ENCODE measurements at places on chromosomes 7 and 10.

- DNase-seq: no peak
Observed at GRCh38 chr7:4690953-4691856, 9.1 kb downstream of the FOXK1 start.

DNA sequence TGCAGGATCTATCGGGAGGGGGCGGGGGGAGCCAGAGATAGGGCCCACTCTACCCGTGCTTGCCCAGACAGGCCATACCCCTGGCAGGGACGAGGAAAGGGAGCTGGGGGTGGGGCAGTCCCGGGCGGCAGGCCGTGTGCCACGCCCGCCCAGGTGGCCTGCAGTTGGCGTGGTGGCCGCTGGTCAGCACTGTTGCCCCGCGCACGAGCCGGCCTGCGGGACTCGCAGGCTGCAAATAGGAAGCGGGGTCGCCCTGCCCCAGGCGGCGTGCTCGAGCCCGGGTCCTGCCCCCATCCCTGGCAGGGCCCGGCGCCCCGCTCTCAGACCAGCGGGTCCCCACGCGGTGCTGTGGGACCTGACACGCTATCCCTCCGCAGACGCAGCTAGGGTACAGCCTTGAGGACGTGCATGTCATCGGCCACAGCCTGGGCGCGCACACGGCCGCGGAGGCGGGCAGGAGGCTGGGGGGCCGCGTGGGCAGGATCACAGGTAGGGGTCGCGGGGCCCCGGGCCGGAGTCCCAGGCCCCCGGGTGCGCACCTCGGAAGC lies 6.7 kb downstream of the PNLIPRP2 start:
- DNase-seq: no peak

DNA sequence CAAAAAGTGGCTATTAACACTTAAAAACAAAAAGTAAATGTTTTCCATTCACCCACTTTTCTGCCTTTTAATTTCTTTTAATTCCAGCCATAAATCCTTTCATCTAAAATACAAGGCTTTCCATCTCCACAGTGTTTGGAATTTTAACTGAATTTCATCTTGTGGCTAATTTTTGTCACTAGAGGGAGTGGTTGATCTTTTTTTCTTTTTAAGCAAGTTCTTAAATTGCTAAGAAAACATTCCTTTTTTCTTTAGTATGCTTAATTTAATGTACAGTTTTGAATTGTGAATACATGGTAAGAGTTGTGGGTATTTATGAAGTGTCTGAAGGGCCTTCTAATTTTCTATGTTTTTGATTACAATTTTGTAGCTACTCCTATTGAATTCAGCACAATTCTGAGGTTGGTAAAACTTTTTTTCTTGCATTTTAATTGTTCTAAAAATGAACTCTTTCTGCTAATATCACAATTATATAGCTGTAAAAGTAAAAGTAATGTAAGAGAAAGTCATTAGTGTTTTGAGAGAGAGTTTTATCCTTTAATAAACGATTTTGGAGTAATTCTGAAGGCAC lies 54.9 kb upstream of the ANK3 start:
- no peak for DNase-seq

DNA sequence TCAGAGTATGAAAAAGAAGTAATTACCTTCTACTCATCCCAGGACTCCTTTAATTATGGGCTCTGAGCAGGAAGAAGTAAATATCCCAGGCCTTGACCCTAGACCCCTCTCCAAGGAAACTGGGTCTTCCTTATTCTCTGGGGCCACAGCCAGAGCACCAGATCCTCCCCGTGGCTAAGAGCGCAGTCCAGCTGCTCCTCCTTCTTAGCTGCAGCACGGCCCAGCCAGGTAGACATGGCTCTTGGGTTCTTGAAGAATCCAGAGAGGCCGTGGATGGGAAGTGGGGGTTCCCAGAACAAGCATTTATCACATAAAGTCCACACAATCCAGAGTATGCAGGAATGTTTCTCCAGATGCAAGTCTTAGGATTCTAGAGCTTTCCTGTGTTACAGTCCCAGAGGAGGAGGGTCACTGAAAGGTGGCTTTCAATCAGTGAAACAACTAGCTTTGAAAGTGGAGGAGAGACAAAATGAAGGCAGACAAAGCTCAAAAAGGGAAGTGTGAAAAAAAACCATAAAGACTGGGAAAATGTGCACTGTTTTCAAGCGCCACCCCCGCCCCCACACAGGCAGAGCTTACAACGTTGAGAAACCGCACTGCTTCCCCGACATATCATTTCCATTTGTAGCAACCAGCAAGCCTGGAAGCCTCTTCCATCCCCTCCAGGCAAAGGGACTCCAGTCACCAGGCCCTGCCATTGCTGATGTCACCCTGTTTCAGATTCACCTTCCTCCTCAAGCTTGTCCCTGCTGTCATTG lies 396.5 kb upstream of the MKI67 start:
- no peak for DNase-seq

GRCh38 chr7:30659312-30659711 lies 22.9 kb downstream of the CRHR2 start:
- no peak for DNase-seq

- DNase-seq: no peak
Observed at GRCh38 chr7:155591055-155591775, 44.9 kb upstream of the CNPY1 start.

GRCh38 chr10:125633517-125633999 lies 49.4 kb downstream of the TEX36 start:
- no peak for DNase-seq

DNA sequence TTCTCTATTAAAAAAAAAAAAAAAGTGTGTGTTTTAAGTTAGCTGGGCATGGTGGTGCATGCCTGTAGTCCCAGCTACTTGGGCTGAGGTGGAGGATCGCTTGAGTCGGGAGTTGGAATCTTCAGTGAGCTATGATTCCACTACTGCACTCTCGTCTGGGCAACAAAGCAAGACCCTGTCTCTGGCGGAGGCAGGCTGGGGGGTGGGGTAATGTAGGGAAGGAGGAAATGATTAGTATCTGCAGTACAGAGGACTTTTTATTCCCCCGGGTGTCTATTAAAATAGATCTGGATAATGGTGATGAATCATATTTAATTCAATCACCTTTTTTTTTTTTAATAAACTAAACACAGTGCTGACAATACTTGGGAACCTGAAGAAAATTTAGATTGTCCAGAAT lies 6.5 kb downstream of the CBX3 start:
- no peak for DNase-seq

DNA sequence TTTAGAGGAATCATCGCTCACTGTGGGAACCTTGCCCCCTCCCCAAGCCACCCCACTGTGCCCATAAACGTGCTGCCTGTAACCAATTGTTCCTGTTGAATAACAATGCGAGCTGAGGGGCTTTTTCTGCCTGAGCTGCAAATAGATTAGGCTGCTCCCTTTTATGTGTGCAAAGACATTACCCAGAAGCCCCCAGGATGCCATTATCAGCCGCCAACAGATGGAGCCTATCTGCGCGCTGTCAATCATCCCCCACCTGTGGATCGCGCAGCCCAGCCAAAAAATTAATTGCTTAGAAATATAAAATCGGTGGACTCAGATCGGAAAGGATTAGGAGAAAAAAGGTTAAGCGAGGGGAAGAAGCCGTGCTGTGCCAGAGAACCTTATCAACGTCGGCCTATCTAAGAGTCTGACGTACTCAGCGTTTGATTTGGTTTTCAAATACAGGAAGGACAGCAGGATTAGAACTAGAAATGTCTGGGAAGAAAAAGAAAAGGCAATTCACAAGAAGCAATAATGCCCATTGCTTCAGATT lies 167.3 kb upstream of the MYO3A start:
- DNase-seq: no peak

DNA sequence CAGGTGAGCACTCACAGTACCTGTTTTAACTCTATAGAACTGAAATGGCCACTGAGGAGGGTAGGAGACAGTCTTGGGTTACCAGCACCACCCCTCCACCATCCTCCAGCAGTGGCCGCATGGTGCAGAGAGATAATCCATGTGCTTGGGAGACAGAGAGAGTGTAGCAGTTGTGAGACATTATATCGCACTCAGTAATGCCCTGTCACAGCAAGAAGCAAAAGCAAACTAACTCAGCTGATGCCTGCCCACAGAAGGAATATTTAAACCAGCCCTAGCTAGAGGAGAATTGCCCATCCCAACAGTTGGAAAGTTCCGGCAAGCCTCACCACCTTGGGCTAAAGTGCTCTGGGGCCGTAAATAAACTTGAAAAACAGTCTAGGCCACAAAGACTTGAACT lies 58.8 kb upstream of the HBP1 start:
- no peak for DNase-seq

DNA sequence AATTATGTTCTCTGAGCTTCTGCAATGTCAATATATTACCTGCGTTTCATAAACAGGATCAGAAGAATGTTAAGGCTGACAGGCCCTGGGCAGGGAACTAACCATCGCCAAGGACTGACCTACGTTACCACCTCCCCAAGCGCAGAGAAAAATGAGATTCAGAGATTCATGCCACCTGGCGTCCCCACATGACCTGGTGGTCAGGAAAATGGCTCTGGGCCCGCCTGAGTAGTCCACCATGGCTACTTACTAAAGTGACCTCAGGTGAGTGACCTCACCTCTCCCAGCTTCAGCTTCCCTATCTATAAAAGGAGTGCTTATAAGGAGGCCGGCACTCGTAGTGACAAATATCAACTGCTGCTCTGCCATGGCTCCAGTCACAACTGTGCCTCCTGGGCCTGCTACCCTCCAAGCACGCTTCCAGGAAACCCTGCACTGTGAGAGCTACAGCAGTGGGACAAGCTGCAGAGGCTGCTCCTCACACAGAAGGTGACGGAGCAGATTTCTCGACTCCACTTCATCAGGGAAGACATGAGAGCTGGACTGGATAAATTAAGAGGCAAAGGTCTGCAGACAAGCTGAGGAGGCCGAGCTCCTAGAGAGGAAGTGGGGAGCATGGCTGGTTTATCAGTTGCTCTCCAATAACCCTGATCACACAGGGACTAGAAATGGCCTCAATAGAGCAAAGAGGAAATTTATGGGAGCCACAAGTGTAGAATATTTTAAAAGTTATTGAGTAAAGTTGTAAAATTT lies 103.0 kb downstream of the RNF216 start:
- DNase-seq: no peak

DNA sequence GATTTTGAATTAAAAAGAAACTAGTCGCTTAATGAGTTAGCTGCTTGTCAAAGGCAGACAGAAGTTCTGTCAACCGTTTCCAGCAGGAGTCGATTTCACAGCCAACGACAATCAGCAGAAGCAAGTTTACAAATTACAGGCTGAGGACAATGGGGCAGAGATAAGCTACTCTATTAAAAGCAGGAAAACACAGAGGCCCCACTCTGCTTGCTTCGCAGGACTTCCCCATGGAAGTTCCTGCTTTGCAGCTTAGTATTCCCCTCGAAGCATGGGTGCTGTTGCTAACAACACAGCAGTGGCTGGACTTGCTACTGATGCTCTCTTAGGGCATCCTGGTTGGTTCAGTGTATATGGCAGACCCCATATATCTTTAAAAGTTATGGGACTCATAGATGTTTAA lies 50.8 kb upstream of the KLF6 start:
- DNase-seq: no peak

DNA sequence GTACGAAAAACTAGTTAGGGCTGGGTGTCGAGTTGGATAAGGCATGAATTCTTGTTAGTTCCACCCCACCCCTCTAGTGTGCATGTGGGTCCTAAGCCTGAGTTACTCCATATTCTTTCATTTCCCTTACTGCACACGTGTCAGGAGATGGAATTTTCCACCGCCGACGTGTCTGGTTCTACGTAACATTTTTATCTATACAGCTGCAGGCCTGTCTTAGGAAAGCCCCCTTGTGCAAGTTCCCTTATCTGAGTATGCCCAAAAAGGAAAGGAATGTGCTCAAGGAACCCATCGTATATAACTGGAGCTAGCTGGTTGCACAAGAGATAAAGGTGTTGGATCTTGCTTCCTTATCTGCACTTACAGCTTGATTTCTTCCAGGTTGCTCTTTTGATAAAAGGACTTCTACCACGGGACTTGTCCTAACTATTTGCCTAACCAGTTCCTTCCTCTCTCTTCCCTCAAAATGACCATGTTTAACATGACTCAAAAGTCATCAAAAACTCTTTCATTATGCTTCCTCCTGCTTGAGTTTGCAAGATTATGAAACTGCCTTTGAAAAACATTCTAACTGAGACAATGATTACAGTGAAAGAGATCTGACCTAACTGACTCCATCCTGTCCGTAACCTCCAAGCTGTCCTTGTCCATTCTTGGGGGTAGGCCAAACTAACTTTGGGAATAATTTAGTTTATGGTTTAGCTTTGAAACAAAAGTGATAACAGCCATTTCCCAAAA lies 181.4 kb downstream of the AKR1D1 start:
- no peak for DNase-seq

DNA sequence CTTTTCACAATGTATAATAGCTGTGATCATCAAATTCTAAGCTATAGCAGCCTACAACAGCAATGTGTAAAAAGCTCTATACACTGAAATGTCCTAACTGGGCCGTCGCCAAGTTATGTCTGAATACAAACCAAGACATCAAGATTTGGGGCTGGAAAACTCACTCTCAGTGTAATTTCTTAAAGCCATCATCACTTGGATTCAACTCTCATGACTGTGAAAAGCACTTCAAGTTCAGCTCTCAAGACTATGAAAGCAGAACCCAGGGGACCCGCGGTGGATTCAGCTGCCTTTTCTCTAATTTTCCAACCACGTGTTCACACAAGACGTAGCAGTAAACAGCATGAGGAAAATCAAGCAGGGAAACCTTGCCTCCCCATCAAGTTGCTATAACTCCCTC lies 15.8 kb upstream of the ZNRF2 start:
- DNase-seq: no peak

DNA sequence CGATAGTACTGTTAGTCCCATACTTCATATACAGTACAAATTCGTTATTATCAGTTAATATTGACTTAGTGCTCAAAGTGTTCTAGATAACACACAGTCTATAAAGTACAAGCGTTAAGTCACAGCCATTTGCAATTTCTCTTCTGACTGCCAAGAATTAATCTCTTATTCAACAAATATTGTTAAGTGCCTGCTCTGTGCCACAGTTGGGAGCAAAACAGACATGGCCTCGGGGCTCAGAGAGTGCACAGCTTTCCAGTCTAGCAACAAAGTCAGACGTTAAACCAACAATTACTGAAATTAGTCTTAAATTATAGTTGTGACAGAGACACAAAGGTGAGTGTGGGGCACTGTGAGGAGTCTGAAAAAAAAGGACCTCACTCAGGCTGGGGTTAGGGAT lies 113.0 kb upstream of the DPP6 start:
- no peak for DNase-seq

GRCh38 chr10:62635127-62635526 lies 169.4 kb upstream of the ADO start:
- DNase-seq: no peak

- no peak for DNase-seq
Observed at GRCh38 chr10:124224331-124225028, 131.1 kb upstream of the CHST15 start.

DNA sequence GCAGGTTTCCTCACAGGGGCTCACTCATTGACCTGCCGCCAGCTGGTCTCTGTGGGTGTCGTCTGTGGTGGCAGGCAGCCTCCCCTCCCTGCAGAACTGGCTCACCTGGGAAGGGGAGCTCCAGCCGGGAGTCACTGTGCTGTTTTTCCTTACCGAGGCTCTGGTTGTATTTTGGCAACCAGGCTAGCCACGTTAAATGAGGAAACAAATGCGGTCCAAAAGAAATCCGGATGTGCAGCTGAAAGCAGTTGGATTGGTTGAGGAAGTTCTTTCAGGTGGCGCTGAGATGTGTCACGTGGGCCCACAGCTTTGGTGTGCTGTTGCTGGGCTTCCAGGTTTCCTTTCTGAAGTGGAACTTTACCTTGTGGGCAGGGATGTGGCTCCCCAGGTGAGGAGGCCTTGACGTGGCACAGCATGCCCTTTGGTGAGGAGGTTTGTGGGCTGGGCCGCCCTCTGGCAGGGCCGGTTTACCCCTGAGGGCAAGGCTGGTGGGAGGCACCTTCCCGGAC lies 14.2 kb downstream of the MTURN start:
- DNase-seq: no peak
